ENCODE measurements at places on chromosomes 4 and X.

DNA sequence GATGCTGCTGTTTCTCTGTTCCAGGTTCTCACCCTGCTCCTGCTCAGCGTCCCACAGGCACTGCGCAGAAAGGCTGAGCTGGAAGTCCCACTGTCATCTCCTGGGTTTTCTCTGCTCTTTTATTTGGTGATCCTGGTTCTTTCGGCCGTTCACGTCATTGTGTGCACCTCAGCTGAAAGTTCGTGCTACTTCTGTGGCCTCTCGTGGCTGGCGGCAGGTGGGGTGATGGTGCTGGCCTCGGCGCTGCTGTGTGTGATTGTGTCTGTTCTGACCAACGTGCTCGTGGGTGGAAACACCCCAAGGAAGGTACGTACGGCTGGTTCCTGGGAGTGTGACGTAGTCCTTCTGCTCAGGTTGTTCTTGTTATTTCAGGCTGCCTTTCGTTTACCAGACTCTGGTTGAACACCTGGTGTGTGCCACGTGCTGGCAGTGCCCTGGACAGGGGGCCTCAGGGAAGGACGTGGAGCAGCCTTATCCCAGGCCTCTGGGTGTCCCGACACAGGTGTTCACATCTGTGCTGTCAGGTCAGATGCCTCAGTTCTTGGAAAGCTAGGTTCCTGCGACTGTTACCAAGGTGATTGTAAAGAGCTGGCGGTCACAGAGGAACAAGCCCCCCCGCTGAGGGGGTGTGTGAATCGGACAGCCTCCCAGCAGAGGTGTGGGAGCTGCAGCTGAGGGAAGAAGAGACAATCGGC lies 22.8 kb downstream of the PIGG start:
- no peak for DNase-seq

- DNase-seq, result no peak
Observed at GRCh38 chrX:148311544-148311943, 188.9 kb upstream of the AFF2 start.

- no peak for DNase-seq
Observed at GRCh38 chr4:163598028-163598427, 103.5 kb downstream of the TMA16 start.

- DNase-seq, result peak; percentile 71
Observed at GRCh38 chrX:130878350-130879341, 24.4 kb downstream of the ENOX2 start.
